Transverse colon (tissue), 4 donors: ENCODE measurements at places on chromosomes 13 and 19. TPM values are rescaled to one million over a fixed set of nuclear protein-coding genes. Genes with fewer than 3 reads are reported as not detected.
A peak's percentile ranks its signal among the peaks of the same experiment; 100 is the strongest.

DNA sequence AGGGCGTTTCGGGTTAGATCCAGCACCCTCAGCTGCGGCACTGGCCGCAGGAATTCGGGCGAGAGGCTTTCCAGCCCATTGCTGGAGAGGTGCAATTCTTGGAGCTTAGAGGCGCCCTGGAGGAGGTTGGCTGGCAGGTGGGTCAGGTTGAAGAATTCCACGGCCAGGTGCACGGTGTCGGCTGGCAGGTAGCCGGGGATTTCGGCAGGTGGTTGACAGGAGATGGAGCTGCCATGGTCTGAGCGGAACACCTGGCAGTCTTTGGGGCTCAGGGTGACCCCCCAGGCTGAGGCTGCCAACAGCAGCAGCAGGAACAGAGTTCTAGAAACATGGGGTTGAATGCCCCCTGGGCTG, 1.3 kb downstream of the LRG1 start:
- no peak for DNase-seq

- no peak for DNase-seq
These were observed 188.5 kb downstream of the FOXO1 start for GRCh38 chr13:40477623-40478608.

DNA sequence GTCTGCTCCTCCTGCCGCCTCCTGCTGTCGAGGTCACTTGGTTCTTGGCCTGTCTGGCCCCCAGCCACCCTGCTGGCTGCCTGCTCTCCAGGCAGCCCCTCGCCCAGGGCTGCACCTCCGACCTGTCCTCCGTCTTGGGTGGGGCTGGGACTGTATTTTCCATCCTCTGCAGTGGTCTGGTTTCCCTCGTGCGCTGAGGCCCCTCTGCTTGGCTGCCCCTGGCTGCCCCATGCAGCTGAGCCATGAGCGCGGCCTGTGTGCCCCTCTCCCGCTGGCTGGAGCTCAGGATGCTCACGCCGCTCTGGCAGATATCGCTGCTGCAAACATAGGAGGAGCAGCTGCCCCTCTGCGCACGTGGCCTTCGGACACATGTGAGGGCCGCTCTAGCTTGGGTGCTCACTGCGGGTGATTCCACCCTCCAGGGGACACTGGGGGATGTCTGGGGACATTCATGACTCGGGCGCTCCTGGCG, 14.0 kb downstream of the UHRF1 start:
- no peak for DNase-seq

- no peak for DNase-seq
These were observed 2.1 kb downstream of the TEAD2 start for GRCh38 chr19:49359851-49360820.

GRCh38 chr19:49210108-49210900, 52.7 kb downstream of the TRPM4 start:
- peak; percentile 42 for DNase-seq

DNA sequence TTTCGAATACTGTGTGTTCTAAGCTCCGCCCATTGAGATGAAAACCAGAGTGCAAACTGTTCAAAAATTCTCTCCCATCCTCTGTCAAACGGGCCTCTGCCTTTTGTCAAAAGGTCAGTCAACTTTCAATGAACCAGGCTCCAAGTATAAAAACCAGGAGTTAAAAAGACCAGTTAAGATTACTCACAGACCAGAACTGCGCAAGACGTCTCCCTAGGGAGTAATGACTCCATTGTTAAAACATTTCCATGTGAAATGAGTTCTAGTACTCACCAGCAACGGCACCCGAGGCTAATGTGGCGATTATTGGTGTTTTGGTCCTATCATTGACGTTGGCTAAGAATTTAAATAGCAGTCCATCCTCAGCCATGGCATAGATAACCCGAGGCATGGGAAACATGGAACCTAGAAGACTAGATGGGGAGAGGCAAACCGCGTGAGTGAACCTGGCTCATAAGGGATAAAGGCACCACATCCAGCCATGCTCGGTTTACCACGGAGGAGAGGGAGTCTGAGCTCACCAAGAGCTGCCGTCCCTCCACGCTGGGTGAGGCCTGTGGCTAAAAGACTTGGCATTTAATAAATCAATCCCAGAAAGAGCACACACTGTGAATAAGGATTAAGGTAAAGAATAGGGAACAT, 73.3 kb downstream of the SLC7A1 start:
- no peak for DNase-seq

DNA sequence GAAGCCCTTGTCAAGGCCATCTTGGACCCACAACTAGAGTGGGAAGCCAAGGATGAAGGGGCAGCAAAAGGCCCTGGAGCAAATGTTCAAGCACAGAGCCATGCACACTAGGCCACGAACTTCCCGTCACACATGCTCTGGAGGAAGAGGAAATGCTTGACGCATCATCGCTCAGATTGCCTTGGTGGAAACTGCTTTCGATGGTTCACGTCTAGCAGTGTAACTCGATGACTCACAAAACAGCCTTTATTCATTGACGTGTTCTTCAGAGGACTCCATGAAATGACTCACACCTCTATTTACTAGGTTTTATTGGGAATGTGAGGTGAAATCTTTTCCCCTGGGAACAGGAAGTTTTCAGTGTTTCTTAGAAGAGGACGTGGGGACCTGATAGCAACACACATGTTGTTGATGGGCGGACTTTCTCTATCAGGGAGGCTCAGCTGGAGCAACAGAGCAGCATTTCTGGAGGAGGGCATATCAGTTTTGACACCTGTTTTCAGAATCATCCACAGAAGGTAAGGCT, 79.8 kb upstream of the FLT1 start:
- DNase-seq, result peak; percentile 46

DNA sequence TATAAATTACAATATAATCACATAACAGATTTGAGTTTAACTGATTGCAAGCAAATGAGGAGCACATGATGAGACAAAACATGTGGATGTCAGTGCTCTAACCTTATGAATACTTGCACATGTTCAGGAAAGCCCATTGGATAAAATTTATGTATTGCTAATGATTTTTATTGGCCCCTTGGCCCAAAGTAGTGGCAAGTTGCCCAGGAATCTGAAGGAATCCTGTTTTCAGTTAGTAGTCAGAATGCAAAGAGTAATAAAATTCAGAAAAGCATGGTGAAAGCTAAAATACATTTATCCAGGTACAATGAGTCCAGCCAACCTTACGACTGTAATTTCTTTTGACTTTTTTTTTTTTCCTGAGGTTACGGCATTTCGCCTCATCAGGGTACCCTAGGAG, 1539.4 kb downstream of the EFNB2 start:
- DNase-seq, result no peak

- peak; percentile 67 for DNase-seq
These were observed 65.4 kb downstream of the GNG7 start for GRCh38 chr19:2636897-2637683.

DNA sequence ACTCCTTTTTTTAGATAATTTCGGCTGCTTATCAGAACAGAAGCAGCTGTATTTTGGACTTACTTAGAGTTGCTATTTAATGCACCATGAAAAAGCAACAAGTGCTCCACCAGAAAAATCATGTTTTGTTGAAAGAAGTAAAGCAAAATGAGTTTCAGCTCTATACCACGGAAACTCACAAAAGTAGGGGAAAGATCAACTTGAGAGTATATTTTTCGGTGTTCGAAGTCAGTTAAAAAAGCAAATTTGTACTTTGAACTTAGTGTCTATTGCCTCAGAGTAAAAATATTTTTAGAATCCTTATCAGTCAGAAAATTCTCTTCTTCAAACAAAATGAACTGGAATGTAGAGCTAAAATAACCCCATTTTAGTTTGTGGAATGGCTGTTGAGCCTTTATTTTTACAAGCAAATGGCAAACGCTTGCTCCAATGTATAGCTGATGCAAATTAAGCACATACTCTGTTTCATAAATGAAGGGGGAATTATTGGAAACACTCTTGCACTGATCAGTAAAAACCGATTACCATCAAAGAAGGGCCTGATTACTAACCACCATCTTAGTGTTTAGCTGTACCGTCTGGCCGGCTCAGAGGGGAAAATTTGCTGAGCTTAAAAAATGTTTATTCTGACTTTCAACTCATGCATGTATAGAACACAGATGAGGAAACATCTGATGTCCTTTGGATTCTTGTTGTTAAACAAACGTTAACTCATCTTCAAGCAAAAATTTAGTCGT, 540.7 kb downstream of the GPC6 start:
- no peak for DNase-seq

DNA sequence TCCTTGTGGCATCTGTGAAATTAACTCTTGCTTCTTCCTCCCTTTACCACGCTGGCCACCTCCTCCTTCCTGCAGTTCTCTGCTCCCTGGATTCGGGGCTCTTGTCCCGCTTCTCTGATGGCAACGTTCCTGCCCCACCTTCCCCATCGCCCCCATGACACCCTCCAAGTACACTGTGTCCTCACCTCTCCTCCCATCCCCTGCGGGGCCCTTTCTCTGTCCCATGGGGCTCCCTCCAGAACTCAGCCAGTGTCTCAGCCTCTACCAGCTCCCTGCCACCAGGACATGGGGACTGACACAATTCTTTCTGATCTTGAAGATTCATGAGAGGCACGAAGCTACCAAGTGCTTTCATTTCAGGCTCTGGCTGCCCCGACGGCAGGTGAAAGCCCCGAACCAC, 9.1 kb downstream of the CARS2 start:
- no peak for DNase-seq

DNA sequence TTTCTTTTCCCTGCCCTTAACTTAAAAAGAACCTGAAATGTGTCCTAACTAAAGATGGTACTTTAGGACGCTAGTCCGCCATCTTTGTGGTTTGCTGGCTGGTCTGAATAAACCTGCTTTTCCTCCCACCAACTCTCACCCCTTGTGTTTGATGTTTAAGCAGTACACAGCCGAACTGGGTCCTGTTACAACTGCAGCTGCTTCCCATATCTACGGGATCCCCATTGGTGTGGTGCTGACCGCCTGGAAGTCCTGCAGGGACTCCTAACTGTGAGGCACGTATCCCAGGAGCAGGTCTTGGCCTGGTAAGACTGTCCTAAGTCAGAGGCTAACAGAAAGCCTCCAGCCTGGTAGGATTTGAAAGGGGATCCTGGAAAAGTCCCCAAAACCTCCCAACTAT, 40.9 kb upstream of the VSTM2B start:
- no peak for DNase-seq

DNA sequence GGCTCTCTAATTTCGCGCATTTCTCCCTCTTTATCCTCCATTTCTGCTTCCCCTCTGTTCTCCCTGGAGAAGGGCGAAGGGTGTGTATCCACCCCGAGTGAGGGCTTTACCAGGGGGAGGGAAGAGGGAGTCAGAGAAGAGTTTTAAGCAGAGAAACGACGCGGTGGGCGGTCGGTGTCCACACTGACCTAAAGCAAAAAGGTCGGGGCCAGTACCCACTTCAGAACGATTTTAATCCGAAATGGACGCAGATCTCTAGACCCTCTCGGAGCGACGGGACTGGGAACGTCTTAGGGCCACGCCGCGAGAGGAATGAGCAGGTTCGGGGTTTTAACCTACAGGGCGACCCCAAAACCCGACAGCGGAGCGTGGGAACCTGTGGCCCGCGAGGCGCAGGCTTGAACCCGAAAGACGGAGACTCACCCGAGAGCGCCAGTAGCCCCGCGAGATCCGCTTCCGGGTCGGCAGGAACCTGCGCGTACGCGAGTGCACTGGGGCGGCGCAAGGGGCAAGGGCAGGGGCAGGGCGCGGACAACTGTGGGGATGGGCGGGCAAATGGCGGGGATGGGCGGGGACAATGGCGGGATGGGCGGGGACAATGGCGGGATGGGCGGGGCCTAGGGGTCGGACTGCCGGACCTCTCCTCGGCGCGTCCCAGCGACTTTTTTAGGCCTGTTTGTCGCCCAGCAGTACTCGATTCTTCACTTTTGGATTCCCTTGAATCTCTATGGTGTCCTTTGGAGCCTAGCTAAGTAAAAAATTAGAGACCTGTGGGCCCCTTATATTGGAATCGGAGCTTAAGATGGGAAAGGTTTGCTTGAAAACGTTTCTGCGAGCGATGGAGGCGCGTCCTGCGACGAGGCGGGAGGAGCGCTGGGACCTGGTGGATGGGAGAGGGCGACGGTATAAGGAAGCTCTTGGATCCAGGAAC, at the start of gene ZNF677:
Gene ZNF677 (minus strand): TSS at position 463 of the 931 bp plus-strand sequence. CDS start 3,323 bp downstream, outside the sequence.
- peak; percentile 72 for DNase-seq

GRCh38 chr13:112986946-112987681, 18.1 kb downstream of the MCF2L start:
- no peak for DNase-seq

DNA sequence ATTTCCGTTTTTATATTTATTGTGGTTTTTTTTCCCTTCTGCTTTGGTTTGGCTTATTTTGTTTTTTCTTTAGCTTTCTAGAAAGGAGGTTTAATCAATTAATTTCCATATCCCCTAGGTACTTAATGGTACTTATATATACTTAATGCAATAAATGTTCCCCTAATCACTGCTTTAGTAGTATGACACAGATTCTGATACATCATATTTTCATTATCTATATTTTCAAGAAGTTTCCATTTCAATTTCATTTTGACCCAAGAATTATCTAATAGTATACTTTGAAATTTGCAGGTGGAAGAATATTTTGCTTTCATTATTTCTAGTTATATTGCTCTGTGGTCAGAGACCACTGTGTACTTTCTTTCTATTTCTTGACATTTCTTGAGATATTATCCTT, 66.6 kb upstream of the STK24 start:
- DNase-seq, result no peak

DNA sequence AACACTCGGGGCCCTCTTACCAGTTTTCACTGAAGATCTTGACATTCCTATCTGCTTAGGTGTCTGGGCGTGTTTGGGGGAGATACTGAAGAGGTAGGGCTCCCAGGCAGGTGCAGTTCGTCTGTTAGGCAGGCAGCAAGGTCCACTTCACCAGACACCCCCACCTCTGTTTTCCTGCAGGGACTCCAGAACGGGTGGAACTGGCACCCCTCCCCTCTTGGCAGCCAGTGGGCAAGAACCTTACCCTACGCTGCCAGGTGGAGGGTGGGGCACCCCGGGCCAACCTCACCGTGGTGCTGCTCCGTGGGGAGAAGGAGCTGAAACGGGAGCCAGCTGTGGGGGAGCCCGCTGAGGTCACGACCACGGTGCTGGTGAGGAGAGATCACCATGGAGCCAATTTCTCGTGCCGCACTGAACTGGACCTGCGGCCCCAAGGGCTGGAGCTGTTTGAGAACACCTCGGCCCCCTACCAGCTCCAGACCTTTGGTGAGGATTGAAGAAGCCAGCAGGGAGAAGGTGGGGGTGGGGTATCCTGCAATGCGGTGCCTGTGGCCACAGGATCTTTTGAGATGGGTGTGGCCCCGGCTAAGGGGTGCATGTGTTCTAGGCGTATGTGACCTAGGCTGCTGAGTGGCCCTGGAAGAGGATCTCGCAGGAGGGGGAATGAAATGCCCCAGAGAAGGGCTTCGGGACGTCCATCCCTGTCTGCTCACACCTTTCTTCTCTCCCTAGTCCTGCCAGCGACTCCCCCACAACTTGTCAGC, 3.3 kb upstream of the ICAM4 start:
- no peak for DNase-seq

GRCh38 chr19:33285441-33285927, 16.9 kb downstream of the CEBPA start:
- no peak for DNase-seq

Gene VSTM1
- not detected for total RNA-seq

Gene ZNF738
- 5.9 TPM for total RNA-seq

Gene CACTIN
- 88.4 TPM for total RNA-seq

Gene ZNF550
- 4.8 TPM for total RNA-seq

Gene EFNA2
- 38.2 TPM for total RNA-seq

Gene NDFIP2
- total RNA-seq, result 74.2 TPM

Gene TEX29
- total RNA-seq, result not detected
